NCI-H1105 (cell line): ENCODE measurements at places on chromosomes 12 and 14.

GRCh38 chr14:104203071-104203425 is 64.7 kb downstream of the KIF26A start:
- DNase-seq: no peak

DNA sequence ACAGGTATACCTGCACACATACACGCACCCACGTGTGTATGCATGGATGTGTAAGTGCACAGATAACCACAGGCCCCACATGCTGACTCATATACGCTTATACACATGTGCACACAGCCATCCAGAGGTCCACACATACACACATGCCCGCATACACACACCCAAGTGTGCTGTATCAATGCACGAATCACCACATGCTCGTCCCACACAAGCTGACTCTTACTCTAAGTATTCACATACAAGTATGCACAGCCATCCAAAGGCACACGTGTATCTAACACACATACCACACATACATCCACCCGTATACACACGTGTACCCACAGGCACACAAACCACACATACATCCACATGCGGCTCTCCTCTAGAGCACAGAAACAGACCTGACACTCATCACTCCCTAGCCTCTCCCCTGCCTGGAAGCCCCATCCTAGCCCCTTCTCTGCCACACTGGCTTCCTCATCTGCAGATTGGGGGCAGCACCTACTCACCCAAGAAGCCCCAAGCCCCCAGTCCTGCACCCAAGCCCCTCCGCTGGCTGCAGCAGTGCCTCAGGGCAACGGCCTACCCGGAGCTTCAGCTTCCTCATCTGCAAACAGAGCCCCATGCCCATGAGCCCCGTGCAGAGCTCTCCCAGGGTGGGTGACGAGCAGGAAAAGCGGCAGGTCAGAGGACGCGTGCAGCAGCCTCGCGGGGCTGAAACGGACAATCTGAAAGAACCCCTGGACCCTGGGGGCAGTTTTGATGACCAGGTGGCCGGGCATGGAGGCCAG is 105.4 kb downstream of the NCOR2 start:
- no peak for DNase-seq

DNA sequence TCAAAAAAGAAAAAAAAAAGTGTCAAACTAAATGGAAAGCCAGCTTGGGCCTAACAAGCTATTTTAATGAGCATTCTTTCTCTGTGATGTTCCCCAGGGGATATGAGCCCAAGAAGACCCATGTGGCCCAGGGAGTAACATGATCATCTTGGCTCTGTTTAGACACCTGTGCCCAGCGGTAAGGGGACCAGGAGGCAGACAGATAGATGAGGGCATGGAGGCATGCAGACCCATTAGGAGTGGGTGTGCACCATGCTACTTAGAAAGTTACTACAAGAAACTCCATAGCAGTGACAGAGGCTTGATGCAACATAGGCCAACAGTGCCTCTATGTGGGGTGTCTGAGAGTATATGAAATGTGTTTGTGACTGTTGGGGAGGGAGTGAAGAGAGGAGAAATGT is 3.1 kb upstream of the CREBL2 start:
- DNase-seq: no peak

DNA sequence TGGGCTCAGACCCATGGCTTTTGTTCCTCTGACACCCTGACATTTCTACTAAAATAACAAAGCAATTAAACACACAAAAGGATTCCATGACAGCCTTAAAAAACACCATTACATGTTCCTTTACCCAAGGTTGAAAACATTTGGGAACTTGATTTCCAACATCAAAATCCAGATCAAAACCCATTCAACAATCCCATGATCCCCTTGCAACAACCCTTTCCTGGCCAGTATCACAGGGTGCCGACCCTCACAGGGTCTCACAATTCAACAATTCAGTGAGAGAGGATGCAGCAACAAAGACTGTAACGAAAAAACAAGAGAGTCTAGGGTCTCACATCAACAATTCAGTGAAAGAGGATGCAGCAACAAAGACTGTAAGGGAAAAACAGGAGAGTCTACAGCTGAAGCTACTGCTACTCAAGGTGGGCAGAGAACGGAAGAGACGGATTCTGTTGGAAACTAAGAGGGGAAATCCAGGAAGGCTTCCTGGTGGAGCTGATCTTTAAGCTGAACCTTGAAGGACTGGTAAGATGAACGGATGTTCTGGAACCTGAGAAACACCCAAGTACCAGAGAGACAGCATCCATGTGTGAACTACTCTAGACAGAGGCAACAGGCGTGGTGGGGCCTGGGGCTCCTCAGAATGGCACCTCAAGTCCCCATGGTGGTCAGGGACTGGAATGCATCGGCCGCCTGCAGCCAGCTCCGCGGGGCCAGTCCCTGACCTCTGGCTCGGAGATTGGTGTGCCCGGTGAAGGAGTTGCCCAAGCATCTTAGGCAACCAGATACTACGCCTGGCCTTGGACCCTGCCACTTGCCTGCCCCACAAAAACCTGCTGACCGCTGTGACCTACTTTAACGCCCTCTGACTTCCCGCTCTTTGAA is 22.7 kb upstream of the ZFP36L1 start:
- DNase-seq: no peak

GRCh38 chr14:52112336-52113018 is 43.6 kb upstream of the NID2 start:
- DNase-seq: no peak

GRCh38 chr14:42927313-42927712 is 1320.6 kb downstream of the LRFN5 start:
- DNase-seq: no peak

DNA sequence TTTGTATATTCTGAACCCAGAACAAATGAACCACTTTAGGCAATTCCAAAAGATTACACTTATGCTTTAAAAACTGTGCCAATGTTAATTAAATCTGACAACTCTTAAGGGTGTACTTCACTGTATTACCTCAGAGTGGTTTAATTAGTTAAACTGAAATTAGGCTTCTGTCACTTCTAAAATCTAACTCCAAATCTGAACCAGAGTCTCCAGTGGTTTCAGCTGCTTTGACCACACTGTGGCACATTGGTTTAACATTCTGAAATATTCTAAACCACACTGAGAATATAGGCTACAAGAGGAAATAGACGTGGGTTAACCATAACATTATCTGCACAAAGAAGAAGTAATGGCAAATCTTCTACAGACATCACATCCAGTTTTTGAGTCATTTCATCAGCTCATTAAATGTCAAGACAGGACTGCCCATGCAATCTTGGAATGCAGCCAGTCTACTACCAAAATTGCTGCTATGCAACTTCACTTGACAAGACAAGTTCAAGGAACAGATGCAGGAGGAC is 94.8 kb downstream of the LRP6 start:
- no peak for DNase-seq

- DNase-seq: no peak
Observed at GRCh38 chr14:67240168-67240932, 885 bp upstream of the PALS1 start.

- DNase-seq: no peak
Observed at GRCh38 chr12:96864335-96864734, 42.7 kb upstream of the NEDD1 start.

DNA sequence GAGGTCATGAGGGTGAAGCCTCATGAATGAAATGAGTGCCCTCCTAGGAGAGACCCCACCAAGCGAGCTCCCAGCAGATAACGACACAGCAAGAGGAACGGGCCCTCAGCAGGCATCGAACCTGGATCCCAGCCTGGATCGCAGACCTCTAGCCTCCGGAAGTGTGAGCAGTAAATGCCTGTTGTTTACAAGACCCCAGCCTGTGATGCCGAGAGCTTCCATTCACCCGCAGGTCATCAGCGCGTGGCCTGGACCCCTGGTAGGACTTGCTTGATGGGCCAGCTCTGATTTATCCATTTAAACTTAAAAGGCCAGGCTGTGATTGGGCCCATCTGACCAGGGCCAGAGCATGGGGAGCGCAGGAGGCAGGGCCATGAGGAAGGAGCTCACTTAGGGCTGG is 7.0 kb downstream of the TMEM179 start:
- no peak for DNase-seq

DNA sequence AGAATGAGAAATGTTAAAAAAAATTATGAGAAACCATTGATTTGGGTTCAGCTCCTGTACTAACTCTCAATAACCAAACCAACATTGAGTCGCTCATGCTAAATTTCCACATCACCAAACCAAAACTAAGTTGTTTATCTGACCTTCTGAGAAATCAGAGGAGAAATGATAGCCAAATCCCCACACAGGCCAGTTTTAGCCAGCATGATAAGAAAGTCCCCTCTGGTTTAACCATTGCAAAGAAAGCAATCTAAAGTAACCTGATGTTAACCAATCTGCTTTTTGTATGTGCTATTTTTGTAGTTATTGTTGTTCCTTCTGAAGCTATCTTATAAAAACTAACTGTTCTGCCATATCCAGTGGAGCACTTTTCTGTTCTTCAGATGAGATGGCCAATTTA is 599.7 kb downstream of the SLC16A7 start:
- DNase-seq: no peak

GRCh38 chr14:33451211-33451610 is 499.7 kb downstream of the EGLN3 start:
- DNase-seq: no peak

DNA sequence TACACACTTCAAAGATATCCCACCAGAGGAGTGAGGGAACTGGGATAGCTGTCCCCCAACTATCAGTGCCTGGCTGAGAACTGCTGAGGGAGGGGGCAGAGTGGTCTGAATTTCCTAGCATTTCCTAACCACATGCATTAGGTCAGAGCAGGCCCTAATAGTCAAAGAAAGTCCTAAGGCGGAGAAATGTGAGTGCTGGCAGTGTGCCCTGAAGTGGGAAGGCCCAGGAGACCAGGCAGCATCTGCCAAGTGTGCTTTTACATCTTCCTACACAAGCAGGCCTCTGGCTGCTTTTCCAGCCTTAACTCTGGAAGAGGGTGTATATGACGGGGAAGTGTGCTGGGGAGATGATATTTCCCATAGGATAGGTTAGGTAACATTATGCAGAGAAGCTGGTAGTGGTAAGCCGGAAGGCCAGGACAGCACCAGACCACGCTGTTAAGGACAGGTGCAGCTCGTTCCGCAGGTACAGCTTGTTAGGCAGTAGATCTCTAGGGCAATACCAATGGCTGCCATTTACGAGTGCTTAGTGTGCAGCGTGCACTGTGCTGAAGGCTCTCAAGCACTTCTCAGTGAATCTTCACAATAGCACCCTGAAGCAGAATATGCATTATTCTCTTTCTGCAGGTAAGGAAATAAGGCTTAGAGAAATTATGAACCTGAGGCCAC is 9.1 kb upstream of the CCDC198 start:
- DNase-seq: no peak

DNA sequence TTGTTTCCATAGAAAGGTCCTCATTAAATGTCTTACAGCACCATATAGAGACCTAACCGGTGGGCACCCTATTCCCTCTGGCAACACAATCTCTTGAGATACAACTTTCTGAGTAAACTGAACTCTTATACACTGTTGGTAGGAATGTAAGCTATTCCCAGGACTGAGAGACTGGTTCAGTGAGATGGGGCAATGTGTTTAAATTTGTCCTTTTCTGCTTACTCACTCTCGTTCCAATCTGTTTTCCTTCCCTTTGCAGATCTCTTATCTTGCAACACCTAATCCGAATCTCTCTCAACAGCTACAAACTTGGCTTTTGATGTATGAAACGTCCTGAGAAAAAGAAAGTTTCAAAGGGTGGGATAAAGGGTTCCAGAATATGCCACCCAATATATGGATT is 26.1 kb upstream of the ETV6 start:
- no peak for DNase-seq

DNA sequence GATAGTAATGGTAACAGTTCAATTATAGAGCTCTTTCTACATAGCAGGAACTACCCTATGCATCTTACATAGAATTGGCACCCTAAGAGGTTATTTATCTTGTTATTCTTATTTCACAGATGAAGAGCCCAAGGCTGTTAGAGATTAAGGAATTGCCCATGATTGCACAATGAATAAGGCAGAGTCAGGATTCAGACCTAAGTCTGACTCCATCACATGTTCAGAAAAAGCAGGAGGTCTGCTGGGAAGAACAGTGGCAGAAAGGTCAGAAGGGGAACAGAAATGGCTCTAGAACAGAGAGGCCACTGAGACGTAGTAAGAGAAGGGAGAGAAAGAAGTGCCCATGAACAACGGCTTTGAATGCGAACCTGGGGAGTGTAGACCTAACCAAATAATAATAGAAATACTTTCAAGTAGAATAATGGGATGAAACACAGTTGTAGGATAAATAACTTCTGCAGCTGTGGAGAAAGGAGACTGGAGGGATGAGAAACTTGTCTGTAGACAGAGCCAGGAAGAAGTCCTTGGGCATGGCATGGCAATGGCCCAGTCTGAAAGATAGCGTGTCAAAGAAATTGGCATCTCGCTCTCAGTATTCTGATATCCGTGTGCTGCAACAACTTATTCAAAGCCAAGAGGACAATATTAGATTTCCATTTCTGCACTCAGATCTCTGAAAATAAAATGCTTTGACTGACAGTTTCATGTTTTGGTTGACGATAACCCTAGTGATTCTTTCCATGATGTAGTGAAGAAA is 17.6 kb downstream of the MYBPC1 start:
- DNase-seq: no peak

GRCh38 chr14:72443256-72443655 is 450.6 kb downstream of the DPF3 start:
- DNase-seq: no peak

- no peak for DNase-seq
Observed at GRCh38 chr12:99281277-99281676, 366.3 kb upstream of the GARIN6 start.

GRCh38 chr12:85394065-85394464 is 114.0 kb downstream of the ALX1 start:
- no peak for DNase-seq

- DNase-seq: no peak
Observed at GRCh38 chr14:100888789-100889315, 14.7 kb downstream of the RTL1 start.

GRCh38 chr14:24149302-24149969 is 2.1 kb downstream of the RNF31 start:
- DNase-seq: no peak

GRCh38 chr12:107319533-107320032 is 226.2 kb upstream of the CRY1 start:
- no peak for DNase-seq

GRCh38 chr12:89949457-89950195 is 241.0 kb upstream of the ATP2B1 start:
- no peak for DNase-seq

- DNase-seq: no peak
Observed at GRCh38 chr12:21276826-21277225, 57.9 kb downstream of the SLCO1A2 start.

DNA sequence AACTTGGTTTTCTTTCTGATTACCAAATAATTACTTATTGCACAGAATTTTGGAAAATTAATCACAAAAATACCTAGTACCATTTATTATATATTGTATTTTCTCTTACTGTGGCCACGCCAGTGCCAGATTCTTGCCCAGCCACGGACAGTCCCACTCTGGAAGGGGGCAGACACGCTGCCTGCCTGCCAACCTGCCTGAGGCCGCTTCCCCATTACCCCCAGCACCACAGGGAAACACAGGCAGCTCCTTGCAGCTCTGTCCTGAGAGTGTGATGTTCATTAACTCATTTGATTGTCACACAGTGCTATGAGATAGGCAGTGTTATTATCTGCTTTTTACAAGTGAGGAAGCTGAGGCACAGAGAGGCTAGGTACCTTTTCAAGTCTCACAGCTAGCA is 46.8 kb downstream of the CACNA1C start:
- no peak for DNase-seq
